ENCODE measurements at places on chromosomes 13 and 19.

GRCh38 chr19:13398780-13399726, 107.2 kb downstream of the CACNA1A start:
- no peak for DNase-seq

DNA sequence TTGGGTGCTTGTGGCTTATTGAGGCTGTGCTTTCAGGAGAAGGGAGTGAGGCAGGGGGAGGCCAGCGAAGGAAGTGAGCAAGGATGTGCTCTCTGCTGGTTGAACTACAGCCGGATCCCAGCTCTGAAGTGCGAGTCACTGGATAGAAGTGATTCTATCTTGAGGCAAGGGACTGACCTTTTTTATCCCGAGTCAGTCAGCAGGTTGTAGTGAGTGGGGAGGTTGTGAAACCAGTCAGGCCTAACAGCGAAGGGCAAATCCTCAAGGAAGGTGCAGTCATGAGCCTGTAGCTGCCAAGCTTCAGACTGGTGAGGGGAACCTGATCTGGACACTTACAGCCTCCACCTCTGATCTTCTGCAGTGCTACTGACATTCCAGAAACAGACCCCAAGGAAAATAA, 18.6 kb downstream of the SCEL start:
- DNase-seq, result no peak

DNA sequence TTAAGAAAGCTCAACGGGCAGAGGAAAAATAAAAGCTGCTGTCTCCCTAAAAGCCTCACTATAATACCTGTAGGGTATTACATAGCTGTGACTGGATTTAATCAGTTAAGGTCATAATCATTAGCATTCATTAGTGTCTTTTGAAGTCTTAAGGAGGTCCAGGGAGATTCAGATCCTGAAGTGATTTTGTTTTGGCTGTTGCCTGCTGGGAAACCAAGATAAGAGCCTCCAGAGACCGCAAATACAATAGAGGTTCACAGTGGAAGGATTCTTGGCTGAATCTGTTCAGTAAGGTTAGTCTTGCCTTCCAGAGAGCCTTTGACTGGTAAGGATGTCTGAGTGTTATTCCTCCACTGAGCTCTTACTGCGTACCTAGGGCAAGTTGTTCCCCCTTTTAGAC, 54.0 kb upstream of the TNFRSF19 start:
- DNase-seq, result no peak

DNA sequence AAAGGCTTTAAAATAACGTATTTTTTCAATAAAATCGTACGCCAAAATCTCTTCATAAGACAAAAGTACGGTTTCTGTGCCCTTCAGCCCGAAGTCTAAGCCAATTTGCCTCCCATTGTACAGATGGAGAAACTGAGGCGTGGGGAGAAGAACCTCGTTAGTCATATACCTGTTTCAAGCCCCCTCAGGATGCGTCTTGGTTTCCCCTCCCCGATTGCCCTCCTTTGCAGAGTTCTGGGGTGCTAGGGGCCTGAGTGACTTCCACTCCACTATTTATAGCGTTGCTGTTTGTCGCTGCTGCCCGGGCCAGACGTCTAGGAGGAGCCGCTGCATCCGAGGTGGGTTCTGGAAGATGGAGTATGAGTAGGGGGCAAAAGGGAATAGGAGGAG, 2.3 kb upstream of the LTBP4 start:
- DNase-seq, result no peak

- DNase-seq, result no peak
Observed at GRCh38 chr13:94560116-94560515, 35.8 kb downstream of the TGDS start.

DNA sequence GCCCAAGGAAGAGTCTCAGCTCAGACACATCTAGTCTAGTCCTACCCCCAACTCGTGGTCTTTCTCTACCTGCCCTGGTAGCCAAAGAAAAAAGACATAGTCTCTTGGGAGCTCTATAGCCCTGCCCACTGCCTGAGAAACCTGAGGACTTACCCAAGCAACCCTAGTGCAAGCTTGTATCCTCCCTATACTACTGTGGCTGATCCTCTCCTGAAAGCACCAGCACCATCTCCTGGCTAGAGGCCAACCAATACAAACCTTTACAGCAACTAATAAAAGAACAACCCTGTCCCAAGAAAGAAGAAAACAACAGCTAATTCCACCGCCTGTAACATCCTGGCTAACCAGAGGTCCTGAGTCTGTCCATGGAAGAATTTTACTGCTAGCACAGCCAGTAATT, 532.4 kb downstream of the SLITRK6 start:
- DNase-seq, result no peak

GRCh38 chr13:35936246-35936978, 194.8 kb downstream of the DCLK1 start:
- DNase-seq, result no peak

DNA sequence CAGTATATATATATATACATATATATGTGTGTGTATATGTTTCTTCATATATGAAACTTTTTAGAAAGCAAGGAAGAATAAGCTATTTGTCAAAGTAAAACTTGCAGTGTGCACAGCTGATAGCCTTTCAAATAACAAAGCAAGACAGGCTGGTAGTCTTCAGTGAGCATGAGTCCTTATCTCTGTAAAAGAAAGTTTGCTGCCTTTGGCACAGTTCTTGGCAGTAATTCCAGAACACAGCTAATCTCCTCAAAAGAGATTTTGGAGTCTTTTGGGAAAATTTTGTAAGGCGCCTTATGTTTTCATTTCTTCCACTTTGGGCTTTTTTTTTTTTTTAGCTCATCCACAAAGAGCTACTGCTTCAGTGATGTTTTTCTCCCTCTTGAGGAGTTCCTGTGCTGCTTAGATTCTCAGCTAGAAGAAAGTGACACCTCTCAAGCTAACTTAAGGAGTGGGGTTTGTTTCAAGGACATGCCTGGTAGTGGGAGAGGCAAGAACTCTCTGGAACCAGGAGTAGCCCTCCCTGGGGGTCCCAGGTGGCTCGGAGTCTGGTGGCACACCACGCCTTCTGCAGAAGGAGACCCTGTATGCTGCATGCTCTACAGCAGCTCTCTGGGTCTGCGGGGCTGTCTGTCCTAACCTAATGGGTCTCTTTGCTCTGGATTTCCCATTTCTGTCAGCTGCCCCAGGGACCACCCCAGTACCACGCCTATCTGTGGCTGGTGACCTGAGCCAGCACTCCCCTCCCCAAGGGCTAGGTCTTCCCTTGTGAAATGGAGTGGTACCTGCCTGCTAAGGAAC, 58.8 kb downstream of the TNFRSF19 start:
- no peak for DNase-seq

- no peak for DNase-seq
Observed at GRCh38 chr13:94992036-94992960, 280.0 kb upstream of the SOX21 start.

DNA sequence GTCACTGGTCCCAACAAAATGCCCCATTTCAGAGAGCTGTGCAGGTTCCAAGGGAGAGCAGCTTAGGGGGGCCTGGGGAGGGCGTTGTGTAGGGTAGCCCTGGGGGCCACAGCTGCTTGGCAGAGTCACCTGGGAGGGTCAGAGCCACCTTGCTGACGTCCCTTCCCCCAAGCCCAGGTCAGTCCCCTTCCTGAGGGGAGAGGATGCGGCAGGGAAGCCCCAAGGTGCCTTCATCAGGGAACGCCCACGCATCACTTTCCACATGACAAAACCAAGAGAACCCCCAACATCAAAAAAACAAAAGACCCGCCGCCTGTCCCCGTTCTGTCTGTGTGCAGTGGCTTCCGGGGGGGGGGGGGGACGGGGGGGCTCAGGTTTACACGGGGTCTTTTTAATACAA, 5.3 kb upstream of the UQCR11 start:
- DNase-seq, result no peak

GRCh38 chr19:12750851-12751250, 740 bp upstream of the BEST2 start:
- no peak for DNase-seq

- no peak for DNase-seq
Observed at GRCh38 chr13:87981416-87981815, 310.2 kb downstream of the SLITRK5 start.

DNA sequence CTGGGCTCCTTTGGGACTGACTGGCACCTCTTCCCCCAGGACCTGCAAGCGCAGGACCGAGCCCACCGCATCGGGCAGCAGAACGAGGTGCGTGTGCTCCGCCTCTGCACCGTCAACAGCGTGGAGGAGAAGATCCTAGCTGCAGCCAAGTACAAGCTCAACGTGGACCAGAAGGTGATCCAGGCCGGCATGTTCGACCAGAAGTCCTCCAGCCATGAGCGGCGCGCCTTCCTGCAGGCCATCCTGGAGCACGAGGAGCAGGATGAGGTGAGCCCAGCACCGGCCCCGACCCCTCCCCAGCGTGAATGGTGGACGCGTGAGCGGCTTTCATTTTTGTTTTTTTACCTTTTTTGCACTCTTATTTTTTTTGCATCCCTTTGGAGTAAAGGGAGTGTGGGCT, 56.0 kb upstream of the LDLR start:
- DNase-seq, result no peak

DNA sequence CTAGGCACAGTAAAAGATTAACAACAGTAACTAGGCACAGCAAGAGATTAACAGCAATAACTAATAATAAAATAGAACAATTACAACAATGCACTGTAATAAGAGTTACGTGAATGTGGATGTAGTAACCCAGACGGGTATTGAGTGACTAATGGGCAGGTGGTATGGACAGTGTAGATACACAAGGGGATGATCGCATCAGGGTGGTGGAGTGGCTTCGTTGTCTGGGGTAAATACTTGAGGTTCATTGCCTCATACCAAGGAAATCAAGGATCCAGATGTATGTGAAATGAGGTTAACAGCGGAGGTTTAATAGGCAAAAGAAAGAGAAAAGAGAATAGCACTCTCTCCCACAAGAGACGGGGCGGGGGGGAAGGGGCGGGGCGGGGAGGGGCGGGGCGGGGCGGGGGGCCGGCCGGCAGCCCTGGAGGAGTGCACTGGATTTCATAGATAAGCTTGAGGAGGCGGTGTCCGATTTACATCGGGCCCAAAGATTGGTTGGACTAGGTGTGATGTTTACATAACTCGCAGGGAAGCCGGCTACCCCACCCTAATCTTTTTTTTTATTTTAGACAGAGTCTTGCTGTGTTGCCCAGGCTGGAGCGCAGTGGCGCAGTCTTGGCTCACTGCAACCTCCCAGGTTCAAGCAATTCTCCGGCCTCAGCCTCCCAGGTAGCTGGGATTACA, 106.3 kb downstream of the KCTD15 start:
- no peak for DNase-seq

- no peak for DNase-seq
Observed at GRCh38 chr19:18683958-18684641, 620 bp downstream of the CRTC1 start.

GRCh38 chr19:7504684-7505083, 11.2 kb upstream of the ZNF358 start:
- no peak for DNase-seq

- no peak for DNase-seq
Observed at GRCh38 chr13:113390874-113391497, 27.1 kb upstream of the GRTP1 start.

- no peak for DNase-seq
Observed at GRCh38 chr13:69291292-69291906, 816.2 kb upstream of the ATXN8OS start.

- no peak for DNase-seq
Observed at GRCh38 chr13:76293346-76293745, 592.9 kb downstream of the KCTD12 start.

GRCh38 chr19:4831304-4831978, at the start of gene TICAM1:
Gene TICAM1 (minus strand): TSS chr19:4831712. CDS start chr19:4818377, 13,335 bp downstream.
- peak; percentile 50 for DNase-seq

DNA sequence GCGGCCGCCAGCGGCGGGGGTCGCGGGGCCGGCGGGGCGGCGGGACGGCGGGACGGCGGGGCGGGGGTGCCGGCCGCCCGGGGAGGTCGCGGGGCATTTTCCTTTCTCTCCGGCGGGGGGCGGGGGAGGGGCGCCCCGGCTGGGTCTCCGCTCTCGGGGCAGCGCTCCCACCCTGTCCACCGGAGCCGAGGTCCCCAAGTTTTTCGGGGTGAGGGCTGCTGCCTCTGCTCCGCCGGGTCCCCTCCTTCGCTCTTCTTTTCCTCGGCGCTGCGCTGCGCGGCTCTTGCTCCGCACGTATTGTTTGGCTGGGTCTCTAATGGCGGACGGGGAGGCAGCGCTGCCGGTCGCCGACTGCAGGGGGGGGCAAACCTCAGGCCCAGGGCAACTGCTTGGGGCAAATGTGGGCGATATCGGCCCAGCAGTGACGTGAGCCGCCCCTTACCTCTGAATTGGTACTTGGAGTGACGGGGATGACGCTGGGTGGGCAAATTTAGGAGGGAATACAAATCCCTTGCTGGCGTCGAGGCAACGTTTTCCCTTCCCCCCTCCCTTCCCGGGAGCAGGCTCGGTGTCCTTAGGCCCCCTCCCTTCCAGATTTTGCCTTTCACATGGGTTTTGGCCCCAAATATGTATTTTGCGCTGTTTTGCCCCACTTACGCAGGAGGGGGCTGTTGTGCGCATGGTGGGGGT, 759 bp downstream of the ZMYM2 start:
- DNase-seq, result peak; percentile 36

DNA sequence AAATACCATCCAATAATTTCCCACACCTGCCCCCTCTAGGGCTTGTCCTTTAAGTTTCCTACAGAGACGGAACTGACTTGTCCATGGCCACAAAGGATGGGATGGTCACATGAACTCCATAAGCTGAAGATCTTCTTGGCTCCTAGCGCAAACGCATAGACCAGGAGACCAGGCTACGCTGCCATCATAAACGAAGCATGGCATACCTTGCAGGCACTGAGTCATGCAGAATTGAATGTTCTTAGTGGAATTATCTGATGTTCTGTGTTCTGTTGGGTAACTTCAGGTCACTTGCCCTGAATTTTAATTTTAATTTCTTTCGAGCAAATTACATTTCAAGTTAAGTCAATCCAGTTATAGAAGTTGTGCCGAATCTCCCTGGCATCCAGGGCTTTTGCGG, 96.4 kb upstream of the STARD13 start:
- no peak for DNase-seq

DNA sequence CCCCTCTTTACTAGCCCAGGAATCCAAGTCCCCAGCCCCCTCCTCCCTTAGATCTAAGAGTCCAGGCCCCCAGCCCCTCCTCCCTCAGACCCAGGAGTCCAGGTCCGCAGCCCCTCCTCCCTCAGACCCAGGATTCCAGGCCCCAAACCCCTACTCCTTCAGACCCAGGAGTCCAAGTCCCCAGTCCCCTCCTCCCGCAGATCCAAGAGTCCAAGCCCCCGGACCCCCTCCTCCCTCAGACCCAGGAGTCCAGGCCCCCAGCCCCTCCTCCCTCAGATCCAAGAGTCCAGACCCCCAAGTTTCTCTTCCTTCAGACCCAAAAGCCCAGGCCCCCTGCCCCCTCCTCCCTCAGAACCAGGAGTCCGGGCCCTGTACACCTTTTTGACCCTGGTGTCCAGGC, 11.5 kb downstream of the SPACA6 start:
- no peak for DNase-seq

DNA sequence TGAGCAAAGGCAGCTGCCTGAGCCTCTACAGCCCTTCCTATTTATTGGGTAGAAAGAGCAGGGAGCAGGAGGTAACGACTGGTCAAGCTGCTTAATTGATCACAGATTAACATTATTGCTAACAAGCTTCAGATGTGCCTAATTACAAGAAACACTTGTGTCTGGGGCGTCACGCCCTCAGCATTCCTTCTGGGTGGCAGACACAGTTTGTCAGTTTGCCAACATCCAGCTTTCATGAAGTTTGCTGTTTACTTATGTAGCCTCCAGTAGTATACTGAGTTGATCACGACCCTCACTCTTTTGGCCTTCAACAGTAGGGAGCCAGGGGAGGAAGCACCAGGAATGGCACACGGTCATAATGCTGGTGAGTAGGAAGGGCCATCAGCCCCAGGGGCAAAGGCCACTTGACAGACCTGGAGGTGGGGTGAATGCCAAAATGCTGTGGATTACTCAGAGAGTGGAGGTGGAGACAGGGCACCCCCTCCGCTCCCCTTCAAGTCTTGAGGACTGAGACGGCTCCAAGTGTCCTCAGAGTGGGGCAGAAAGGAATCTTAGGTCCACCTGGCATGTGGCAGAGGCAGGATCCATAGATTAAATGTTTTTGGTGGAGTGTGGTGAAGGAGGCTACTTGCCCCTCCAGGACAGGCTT, 34.9 kb upstream of the PSPC1 start:
- no peak for DNase-seq

Data from stimulated activated CD8-positive, alpha-beta memory T cell treated with anti-CD3 and anti-CD28 coated beads, Interleukin-7, amount 100 ng/mL, for 1 hour (primary cell).